ENCODE measurements at places on chromosomes 1 and 21.

- DNase-seq: peak; percentile 68
These were observed 411.6 kb upstream of the ZRANB2 start for GRCh38 chr1:71492298-71493041.

DNA sequence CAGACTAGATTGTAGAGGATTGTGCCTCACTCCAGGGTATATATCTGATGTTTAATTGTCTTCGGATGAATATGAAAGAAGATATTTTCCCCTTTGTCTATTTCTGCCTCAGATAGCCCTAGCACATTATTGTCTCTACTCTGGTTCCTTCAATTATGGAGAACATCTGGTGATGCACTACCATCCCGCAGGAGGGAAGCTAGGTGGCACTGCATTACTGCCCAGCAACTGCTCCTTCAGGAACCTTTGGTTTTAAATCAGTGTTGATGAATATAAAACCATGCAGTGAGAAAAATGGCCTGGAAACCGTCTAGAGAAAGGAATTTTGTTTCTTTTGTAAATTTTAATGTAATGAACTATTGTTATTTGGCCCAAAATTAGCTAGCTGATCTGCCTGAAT is 68.5 kb downstream of the GPR88 start:
- peak; percentile 68 for DNase-seq

DNA sequence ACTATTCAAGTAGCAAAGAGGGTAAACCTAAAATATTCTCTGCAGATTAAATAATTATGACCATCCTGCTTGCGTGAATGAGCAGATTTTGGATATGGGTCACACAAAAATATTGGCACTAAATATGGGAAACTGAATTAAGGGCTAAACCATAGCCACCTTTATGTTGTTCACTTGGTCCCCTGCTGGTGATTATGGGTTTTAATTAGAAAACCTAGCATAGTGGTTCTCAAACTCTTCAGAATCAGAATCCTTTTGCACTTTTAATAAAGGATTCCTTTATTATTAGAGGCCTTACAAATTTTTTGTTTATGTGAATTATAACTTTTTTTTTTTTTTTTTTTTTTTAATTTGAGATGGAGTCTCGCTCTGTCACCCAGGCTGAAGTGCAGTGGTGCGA is 38.5 kb upstream of the ZNHIT6 start:
- DNase-seq: no peak

DNA sequence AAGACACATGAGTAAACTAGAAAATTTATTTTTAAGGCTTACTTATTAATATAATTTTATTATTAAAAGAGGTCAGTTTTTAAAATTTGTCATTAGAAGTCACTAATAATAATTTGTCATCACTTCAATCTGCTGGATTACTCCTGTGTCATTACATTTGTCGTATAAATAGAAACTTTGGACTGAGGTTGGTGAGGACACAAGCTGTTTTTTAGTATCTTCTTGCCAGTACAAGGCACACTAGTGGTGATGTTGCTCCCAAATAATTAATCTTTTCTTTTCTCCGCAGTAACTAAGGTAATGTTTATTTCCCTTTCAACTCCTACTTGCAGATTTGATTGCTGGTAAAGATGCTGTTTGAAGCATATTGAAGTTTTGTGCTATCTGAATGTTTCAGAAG is 59.4 kb upstream of the TENT5C start:
- no peak for DNase-seq

- peak; percentile 71 for DNase-seq
These were observed 25.6 kb downstream of the PADI3 start for GRCh38 chr1:17274186-17275170.

- no peak for DNase-seq
These were observed 26.9 kb downstream of the TOMM20 start for GRCh38 chr1:235101558-235102258.

DNA sequence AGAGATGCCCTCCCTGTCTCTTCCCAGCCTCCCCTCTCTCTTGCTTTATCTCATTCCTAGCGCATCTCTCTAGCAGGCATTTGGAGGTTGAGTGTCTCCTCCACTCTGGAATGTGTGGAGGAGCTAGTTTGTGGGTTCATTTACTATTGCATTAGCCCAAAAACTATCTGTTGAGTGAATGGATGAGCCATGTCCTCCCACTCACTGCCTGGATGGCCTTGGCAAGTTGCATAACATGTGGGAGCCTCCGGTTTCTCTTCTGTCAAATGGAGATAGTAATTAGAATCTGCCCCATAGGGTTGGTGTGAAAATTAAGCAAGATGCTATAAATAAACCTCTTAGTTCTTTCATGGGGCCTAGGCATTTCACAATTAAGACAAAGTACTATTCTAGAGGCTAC is 181.8 kb downstream of the KAZN start:
- DNase-seq: peak; percentile 16

GRCh38 chr1:39676948-39677548 is 5.1 kb upstream of the NT5C1A start:
- no peak for DNase-seq

DNA sequence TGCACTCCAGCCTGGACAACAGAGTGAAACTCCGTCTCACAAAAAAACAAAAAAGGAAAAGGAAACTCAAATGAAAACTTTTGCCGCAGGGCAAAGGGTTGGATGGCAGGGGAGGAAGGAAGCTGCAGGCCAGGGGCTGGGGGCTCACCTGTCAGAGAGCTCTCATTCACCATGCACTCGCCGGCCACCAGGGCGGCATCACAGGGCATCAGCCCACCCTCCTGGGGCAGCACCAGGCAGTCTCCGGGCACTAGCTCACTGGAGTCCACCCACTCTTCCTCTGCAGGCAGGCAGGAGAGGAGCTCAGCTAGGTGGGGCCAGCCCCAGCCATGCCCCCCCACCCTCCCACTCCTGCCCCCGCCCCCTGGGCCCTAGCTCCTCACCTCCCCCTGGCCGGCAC is 11.9 kb downstream of the ATP13A2 start:
- DNase-seq: no peak

- DNase-seq: no peak
These were observed 213.7 kb upstream of the VAMP3 start for GRCh38 chr1:7557301-7557891.

DNA sequence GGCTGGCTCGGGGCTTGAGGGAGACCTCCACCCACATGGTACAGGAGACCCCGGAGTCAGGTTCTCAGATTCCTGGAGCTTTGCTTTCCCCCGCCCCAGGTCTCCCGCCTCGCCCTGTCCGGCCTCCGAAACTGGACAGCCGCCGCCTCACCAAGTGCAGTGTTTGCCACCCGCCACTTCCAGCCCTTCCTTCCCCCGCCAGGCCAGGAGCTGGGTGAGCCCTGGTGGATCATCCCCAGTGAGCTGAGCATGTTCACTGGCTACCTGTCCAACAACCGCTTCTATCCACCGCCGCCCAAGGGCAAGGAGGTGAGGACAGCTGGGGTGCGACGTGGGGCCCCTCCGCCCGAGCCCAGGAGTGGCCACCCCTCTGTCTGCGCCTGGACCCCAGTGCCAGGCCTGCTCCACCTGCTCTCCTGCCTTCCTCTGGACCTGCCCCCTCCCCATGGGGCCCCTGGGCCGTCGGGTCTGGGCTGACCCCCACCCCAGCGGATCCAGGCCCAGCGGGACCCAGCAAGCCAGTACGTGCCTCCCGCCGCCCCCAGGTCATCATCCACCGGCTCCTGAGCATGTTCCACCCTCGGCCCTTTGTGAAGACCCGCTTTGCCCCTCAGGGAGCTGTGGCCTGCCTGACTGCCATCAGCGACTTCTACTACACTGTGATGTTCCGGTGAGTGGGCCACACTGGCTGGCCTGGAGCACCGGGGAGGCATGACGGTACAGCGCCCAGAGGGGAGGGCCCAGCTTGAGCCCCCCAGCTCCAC is 8.7 kb downstream of the SELENON start:
- DNase-seq: no peak
